Skeletal muscle tissue (tissue), 5 donors: ENCODE measurements at places on chromosomes 16 and 17. TPM values are rescaled to one million over a fixed set of nuclear protein-coding genes. Genes with fewer than 3 reads are reported as not detected.

WFIKKN2 gene
- 0.52 TPM for total RNA-seq

MYL4 gene
- 610 TPM for total RNA-seq

SMIM22 gene
- total RNA-seq = not detected

KRT34 gene
- total RNA-seq = not detected

SEC14L5 gene
- total RNA-seq = 1.0 TPM
